ENCODE measurements at places on chromosomes 3 and 15.

GRCh38 chr3:27593173-27593572 is 109.0 kb upstream of the SLC4A7 start:
- DNase-seq: no peak

GRCh38 chr15:27479296-27480140 is 508.5 kb downstream of the GABRG3 start:
- no peak for DNase-seq

GRCh38 chr3:28218071-28218916 is 23.1 kb upstream of the CMC1 start:
- DNase-seq: no peak

GRCh38 chr15:27179789-27180188 is 208.8 kb downstream of the GABRG3 start:
- DNase-seq: no peak

GRCh38 chr3:170024581-170024980 is 13.2 kb upstream of the GPR160 start:
- no peak for DNase-seq

DNA sequence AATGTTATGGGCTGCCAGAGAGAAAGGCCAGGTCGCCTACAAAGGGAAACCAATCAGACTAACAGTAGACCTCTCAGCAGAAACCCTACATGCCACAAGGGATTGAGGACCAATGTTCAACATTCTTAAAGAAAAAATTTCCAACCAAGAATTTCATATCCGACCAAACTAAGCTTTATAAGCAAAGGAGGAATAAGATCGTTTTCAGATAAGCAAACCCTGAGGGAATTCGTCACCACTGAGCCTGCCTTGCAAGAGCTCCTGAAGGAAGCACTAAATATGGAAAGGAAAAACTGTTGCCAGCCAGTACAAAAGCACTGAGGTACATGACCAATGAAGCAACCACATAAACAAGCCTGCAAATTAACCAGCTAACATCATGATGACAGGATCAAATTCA is 33.1 kb downstream of the PYGO1 start:
- no peak for DNase-seq

GRCh38 chr3:104825116-104825515 is 541.6 kb upstream of the ALCAM start:
- DNase-seq: no peak

DNA sequence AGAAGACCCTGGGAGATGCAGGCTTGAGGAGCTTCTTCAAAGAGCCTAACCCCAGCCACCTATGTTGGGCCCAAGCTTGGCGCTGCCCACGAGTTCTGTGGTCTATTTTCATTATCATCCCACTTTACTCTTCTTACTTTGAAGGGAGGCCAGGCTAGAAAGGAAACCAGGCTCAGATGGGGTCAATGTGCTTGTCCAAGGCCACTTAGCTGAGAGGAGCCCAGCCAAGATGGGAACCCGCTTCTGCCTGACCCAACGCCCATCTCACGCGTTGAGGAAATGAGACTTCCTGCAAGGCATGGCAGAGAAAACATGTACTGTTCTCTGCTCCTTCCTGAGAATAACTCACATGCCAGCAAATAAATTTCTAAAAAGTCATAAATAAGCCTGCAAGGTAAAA is 486.3 kb upstream of the PROK2 start:
- DNase-seq: no peak

DNA sequence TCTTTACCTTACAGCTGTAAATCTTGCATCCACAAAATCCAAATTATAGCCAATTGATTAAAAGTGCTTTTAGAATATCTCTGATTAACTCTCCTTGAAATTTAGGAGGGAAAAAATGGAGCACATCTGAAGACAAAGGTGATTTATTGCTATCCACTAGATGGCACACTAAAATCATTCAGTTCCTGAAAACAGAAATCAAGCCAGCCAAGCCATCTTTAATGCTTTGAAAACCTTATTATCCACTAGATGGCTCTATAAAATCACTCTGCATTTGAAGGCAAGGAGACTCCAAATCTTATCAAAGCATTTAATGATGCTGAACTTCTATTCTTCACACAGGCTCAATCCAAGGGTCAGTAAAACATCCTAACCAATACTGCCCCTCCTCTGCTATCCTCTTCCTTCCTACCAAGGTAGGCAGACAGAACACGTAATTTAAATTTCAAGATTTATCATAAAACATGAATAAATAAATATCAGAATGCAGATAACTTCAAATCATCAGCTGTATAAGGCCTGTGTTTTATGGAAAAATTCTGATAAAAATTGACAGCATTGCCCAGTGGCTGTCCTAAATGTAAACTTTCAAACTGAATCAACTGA is 48.4 kb downstream of the GOLIM4 start:
- DNase-seq: no peak

DNA sequence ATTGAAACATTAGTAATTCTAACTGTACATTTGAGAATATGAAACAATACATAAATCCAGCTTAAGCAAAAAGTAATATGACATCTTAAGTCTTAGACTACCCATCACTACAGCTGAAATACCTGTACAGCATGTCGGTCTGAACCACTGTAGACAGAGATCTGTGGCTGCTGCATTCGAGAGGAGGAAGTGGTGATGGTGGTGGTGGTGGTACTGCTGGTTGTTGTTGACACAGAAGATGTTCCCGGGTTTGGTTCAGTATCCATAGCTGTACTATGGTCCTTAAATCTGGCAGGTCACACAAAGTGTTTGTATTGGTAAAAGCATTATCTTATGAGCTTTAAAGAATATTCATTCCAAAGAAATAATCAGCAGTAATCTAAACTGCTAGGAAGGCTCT is 2.9 kb downstream of the PHC3 start:
- DNase-seq: no peak

DNA sequence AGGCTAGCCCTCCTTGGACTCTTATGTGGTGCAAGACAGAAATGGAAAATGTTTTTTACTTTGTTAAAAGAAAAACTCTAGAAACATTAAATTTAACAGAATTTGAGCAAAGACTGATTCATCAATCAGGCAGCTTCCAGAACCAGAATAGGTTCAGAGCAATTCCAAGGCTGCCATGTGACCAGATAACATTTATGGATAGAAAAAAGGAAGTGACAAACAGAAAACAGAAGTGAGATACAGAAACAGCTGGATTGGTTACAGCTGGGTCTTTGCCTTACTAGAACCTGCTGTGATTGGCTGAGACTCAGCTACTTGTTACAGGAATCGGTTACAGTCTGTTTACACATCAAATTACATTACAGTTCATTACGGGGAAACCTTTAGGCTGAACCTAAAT is 22.5 kb upstream of the OTOL1 start:
- DNase-seq: no peak

- no peak for DNase-seq
These were observed 24.0 kb downstream of the LNP1 start for GRCh38 chr3:100425316-100425715.

DNA sequence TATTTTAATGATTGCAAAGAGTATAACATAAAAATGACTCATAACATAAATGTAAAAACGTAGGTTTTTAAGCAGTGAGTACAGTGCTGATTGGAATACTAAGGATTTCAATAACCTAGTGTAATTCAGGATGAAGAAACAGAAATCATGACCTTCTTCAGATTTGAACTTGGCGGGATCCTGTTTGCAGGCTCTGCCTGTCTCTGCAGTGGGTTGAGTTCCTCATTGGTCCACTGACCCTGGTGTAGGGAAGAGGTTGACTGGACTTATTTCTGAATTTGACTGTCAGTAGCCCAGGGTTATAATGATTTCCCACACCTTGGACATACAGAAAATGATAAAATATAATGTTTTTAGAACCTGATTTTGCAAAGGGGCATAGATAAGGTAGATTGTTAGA is 171.7 kb downstream of the FNDC3B start:
- no peak for DNase-seq

GRCh38 chr3:128616516-128617269 is 33.9 kb downstream of the RPN1 start:
- no peak for DNase-seq

DNA sequence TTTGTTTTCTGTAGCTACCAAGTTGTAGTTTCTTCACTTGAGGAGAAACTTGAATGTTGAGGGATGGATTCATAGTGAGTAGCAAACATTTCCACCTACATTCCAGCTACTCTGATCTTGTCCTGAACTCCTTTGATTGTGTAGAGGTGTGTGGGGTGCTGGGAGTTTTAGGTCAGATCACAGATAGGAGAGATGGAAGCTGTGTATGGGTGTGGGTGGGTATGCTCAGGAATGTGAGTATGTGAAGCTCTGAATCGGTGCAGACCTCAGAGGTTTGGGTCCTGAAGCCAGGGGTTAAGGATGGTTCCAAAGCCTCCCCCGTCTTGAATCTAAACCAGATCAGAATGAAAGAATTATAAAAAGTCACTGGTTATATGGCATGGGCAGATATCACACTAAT is 52.6 kb upstream of the VILL start:
- DNase-seq: no peak

DNA sequence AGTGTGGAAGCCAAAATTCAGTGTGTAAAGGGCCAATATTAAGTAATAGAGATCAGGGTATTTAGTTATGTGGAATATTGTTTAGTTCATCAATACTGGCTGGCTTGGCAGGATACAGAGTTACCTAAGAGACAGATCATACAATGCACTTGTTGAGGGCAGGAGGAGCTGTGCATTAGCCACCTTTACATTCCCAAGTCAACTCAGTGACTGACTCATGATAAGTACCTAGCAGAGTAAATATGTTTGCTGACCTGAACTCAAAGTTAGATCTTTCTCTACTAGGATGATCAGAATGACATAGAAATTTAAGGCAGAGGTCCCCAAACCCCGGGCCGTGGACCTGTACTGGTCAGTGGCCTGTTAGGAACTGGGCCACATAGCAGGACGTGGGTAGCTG is 3.5 kb upstream of the ABHD17C start:
- no peak for DNase-seq

DNA sequence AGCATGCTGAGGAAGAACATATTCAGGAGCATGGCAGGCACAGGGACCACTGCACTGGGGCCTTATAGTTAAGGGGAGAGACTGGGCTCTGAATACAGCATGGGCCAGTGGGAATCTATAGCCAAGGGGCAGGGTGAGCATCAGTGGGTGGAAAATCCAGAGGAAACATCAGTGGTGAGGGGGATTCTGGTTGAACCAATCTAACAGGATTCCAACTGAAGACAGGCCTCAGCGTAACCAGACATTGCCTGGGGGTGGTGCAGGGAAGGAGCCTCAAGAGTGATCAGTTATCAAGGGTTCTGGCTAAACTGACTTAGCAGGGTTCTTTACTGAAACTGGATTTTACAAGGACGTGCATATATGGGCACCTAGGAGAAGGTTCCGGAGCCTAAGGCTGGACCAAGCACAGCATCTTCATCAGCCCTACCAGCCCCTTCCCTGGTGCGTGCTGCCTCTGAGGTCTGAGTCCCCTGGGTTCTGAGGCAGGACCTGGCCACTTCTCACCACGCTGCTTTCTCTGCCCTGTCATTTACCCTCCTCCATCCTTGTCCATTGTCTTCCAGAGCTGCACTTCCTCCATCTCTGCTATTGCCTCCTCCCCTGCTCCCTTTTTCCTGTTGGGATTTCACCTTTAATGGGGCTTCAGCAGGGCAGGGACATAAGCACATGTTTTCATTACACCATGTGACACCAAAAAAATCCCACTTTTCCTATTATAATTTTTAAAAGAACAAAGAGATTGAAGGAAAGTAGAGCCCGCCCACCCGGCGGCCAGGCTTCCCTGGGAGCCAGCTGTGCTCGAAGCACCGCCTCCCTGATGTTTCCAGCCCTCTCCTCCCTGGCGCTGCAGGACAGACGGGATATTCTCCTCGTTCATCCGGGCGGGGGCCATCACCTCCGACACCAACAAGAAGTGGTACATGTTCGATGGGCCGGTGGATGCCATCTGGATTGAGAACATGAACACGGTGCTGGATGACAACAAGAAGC is 52.1 kb downstream of the DNAH1 start:
- DNase-seq: no peak

DNA sequence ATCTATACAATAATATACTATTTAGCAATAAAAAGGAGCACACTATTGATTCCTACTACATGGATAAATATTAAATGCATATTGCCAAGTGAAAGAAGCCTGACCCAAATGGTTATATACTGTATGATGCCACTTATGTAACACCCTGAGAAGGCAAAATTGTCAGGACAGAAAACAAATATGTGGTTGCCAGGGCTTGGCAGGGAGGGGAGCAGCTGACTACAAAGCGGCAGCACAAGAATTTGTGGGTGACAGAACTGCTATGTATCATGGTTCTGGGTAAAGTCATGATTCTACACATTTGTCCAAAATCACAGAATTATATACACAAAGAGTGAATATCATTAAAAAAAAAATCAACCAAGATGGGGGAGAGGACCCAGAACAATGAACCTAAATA is 22.5 kb downstream of the TBC1D2B start:
- DNase-seq: no peak

GRCh38 chr3:16359331-16359730 is 94.3 kb downstream of the OXNAD1 start:
- DNase-seq: no peak

GRCh38 chr3:143529018-143529478 is 319.2 kb downstream of the SLC9A9 start:
- no peak for DNase-seq

GRCh38 chr3:49831341-49831740 is 17.6 kb upstream of the UBA7 start:
- DNase-seq: no peak

GRCh38 chr3:80234706-80235105 is 466.9 kb upstream of the ROBO1 start:
- no peak for DNase-seq

GRCh38 chr3:57063032-57063431 is 2.6 kb downstream of the SPATA12 start:
- no peak for DNase-seq

- no peak for DNase-seq
These were observed 45.5 kb downstream of the SSUH2 start for GRCh38 chr3:8599146-8599545.

DNA sequence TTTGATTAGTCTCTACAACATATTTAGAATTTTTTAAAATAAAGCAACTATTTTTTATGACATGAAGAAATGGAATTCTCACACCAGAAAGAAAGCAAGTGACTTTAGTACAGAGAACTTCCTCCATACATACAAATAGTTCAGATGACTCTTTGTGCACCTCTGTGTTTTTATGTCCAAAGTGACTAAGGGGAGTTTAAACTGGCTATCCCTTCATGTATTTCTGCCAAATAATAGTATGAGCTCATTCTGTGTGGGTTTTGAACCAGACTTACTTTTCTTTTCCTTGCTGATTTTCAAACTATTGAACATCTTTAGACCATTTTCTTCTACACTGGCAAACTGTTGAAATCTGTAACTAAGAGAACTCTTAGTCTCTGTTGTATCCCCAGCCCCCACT is 196.3 kb downstream of the EPHA3 start:
- no peak for DNase-seq

- DNase-seq: no peak
These were observed 33.3 kb downstream of the ANKDD1A start for GRCh38 chr15:64944961-64945360.

Data from esophagus squamous epithelium (tissue), 5 donors.